ENCODE measurements at places on chromosomes 3 and 15.

DNA sequence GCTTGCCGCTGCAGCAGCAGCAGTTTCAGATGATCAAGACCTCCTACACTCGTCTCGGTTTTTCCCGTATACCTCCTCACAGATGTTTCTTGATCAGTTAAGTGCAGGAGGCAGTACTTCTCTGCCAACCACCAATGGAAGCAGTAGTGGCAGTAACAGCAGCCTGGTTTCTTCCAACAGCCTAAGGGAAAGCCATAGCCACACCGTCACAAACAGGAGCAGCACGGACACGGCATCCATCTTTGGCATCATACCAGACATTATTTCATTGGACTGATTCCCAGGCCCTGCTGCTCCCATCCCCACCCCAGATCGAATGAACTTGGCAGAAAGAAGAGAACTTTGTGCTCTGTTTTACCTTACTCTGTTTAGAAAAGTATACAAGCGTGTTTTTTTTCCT lies 17.6 kb downstream of the CALML4 start:
- DNase-seq, result no peak

DNA sequence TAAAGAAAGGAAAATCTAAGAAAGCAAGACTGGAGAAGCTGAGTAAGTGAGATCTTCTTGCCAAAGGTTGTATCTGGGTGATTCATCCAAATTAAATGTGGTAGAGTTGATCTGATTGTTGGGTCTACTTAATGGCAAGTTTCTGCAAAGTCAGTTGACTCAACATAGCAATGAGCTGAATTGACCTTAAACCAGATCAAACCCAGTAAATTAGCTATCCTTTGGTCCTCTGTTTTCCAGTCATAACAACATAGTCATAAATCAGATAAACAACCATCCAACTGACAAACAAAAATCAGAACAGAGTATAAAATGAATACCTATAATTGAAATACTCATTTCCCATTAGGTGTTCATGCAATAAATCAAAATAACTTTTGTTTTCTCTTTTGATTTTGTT lies 142.6 kb upstream of the CFAP20DC start:
- no peak for DNase-seq

- no peak for DNase-seq
These were observed 385.9 kb downstream of the RAP2B start for GRCh38 chr3:153547970-153548369.

- DNase-seq, result no peak
These were observed 1.7 kb downstream of the BNC1 start for GRCh38 chr15:83282776-83283137.

DNA sequence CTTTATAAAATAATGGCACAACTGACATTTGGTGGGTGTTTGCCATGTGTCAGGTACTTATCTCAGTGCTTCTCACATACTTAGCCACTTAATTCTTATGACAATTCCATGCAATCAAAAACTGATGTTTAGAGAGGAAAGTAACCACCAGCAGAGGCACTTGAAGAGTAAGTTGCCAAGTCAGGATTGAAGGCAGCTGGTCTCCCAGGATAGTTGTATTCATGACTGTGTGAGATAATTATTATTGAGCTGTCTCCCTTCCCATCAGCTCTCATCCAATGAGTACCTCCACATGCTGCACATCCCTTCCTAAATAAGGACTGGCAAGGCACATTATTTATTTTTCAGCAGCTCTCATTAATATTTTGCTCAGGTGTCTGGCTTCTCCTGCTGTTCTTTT lies 4.8 kb downstream of the VEPH1 start:
- no peak for DNase-seq

DNA sequence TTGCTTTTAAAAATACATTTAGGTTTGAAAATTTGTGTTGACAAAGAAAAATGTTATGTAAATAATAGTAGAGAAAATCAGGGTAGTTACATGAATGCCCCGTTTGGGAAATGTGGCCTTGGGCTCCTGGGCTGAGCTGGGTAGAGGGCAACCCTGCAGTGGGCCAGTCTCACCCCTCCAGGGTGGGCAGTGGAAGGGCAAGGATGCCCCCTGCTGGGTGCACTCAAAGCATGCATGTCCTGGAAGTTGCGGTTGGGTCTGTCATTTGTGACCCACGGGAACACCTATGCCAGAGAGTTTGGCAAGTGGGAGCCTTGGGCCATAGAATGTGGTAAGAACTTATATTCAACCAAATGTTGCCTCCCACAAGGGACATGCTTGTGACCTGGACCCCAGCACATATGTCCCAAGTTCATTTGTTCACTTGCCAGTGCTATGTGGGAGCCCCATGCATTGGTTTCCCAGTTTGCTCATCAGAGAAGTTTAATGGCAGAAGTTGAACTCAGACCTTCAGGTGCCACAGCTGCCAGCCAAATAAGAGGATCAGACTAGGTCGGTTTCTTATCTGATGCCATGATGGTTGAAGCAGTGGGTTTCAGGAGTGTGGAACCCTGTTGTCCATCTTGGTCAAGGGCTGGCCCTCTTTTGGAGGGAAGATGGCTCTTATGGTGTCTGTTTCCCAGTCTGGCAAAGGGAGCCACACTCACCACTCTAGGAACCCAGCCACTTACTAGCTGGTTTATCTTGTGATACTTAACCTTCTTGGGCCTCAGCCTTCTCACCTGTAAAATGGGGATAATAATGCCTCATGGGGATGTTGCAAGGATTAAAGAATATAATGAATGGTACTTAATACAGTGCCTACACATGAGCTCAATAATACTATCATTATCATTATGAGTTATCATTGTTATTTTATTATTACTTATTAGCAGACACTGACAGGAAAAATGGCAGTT lies 2.5 kb upstream of the PLCB2 start:
- DNase-seq, result peak; percentile 26

DNA sequence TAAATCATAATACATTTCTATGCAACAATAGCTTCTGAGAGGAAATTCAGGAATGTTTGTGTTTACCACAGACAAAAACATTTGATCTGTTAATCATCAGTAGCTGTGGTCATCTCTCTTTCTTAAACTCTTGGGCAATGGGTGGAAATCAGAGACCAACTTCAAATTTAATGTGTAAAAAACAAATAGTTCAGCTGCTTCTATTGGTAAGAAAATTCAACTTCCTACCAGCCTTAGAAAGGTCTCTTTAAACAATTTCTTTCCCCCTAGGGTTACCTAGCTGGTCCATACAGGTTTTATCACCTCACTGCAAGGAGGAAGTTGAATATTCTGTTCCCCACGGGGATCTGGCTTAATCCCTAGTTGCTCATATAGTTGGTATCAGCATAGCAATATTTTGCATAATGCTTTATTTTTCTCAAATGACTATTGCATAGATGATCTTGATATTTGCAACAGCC lies 20.3 kb upstream of the PPP4R2 start:
- no peak for DNase-seq

DNA sequence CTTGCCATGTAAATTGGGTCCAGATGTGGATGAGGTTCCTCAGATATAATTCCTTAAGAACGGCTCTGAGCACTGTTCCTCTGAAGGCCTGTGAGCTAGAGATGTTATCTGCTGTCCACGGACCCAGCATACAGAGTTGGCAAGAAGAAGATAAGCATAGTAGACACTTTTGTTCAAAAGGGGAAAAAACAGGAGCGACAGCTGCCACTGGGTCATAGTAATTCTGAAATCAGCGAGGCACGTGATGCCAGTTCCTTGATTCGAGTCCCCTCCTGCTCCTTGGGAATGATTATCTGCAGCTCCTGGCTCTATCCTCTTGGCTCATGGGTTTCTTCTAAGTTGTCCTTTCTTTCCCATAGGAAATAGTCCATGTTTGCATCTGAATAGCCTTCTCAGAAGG lies 2.5 kb upstream of the RAB7A start:
- DNase-seq, result no peak

GRCh38 chr15:95816591-95816990 lies 513.9 kb upstream of the NR2F2 start:
- no peak for DNase-seq

GRCh38 chr3:127113571-127113891 lies 79.4 kb upstream of the PRR23E start:
- no peak for DNase-seq

GRCh38 chr15:50181201-50181968 lies 611 bp upstream of the SLC27A2 start:
- no peak for DNase-seq

DNA sequence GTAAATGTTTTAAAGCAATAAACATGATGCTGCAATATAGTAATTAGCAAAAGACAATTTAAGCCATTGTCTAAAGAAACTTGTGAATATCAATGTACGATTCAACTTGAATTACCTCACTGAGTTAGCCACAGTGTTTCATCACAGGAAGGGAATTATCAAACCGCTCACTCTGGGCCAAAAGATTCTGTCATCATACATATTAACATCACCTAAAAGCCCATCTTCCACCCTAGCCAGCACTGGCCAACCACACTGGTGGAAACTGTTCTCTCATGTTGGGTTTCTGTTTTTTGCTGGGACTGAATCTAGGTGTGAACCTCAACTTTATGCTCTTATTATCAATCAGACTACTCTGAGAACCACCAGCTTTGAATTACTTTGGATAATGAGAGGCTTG lies 497.7 kb upstream of the THBS1 start:
- no peak for DNase-seq

- no peak for DNase-seq
These were observed 62.7 kb downstream of the GRIP2 start for GRCh38 chr3:14477311-14477935.

DNA sequence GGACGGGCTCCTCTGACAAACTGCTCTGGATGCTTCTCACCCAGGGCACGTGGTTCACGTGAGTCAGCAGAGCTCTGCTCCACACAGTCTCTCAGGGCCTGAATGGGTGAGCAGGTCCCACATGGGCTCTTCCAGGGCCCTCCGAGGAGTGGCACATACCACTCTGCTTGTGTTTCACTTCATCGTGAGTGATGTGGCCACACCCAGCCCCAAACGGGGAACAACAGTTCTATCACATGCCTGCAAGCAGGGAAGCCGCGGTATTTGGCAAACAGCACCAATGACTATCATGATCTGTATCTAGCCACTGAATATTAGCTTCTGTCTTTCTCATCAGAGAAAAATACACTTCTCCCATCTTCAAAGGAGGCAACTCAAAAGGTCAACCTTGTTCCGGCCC lies 352.8 kb downstream of the GABRG3 start:
- DNase-seq, result no peak

DNA sequence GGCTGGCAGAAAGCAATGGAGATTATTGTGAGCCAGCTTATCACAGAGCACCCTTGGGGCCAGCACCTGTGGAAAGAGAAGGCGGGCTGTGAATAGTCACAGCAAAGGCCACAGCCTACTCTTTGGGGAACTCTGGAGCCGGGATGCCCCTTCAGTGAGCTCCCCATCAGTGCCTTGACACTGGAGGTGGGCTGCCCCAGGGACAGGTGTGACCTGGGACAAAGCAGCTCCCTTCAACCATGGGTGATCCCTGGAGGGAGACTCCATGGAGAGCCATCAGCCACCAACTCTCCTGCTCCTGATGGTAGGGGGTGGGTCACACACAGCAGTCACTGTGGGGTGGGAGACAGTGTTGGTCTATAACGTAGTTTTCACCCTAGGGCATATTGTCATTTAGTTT lies 5.8 kb downstream of the TTC21A start:
- DNase-seq, result no peak

- DNase-seq, result no peak
These were observed 23.5 kb upstream of the HES1 start for GRCh38 chr3:194112120-194113106.

- DNase-seq, result no peak
These were observed 6.6 kb downstream of the CSNK1G1 start for GRCh38 chr15:64349375-64349774.

Data from stimulated activated CD8-positive, alpha-beta memory T cell treated with anti-CD3 and anti-CD28 coated beads, Interleukin-7, amount 100 ng/mL, for 4 hours (primary cell).